SK-N-DZ (cell line): ENCODE measurements at places on chromosomes 3 and 15.
A peak's percentile ranks its signal among the peaks of the same experiment; 100 is the strongest.

- DNase-seq = no peak
Measured at GRCh38 chr3:189898559-189899153, 222.0 kb downstream of the P3H2 start.

- DNase-seq = no peak
Measured at GRCh38 chr3:194249323-194250097, 101.6 kb downstream of the CPN2 start.

GRCh38 chr15:57927091-57927631 is 138.3 kb downstream of the ALDH1A2 start:
- DNase-seq = no peak

GRCh38 chr3:15629860-15630597 is 28.5 kb downstream of the BTD start:
- DNase-seq = peak; percentile 62
